ENCODE measurements at places on chromosomes 5 and 9. TPM values are rescaled to one million over a fixed set of nuclear protein-coding genes. Genes with fewer than 3 reads are reported as not detected.

GRCh38 chr9:127837346-127837745 is 17.1 kb downstream of the ENG start:
- DNase-seq: no peak
- peaks cover 44% of the 10 kb centered on the region for H3K4me1 ChIP-seq
- H3K27me3 ChIP-seq: no peaks in the 10 kb centered on the region
- H3K4me3 ChIP-seq: no peak overlapping the region

DNA sequence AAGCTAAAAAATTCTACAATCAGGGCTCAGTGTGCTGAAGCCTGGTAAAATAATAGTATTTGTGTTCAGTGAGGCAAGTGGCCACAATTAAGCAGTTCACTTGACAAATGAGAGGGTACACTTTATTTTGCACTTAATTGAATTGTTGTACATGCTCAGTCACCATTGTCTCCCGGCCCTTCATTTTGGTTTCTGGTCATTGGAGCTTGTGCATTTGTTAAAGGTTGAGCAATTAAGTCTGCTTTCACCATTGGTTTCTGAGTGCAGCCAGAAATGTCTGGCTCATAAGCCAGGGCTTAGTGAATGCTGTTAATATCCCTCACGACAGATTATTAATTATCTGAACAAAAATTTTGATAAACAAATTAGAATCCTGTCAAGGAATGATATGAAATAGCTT is 89.6 kb downstream of the PRDM6 start:
- no peak overlapping the region for H3K4me3 ChIP-seq
- H3K36me3 ChIP-seq: no peaks in the 10 kb centered on the region
- H3K27me3 ChIP-seq: no peaks in the 10 kb centered on the region
- DNase-seq: no peak

The STK32A gene
- total RNA-seq: not detected

The PTPN3 gene
- 7.9 TPM for total RNA-seq

- no peaks in the 10 kb centered on the region for H3K27me3 ChIP-seq
- DNase-seq: no peak
- H3K36me3 ChIP-seq: no peaks in the 10 kb centered on the region
- H3K4me1 ChIP-seq: no peaks in the 10 kb centered on the region
Measured at GRCh38 chr5:61177070-61177469, 14.8 kb upstream of the SMIM15 start.

- no peak overlapping the region for H3K4me3 ChIP-seq
- H3K27me3 ChIP-seq: no peaks in the 10 kb centered on the region
- peaks cover 12% of the 10 kb centered on the region for H3K4me1 ChIP-seq
- peak overlapping the region; percentile 28 for H3K27ac ChIP-seq
- DNase-seq: no peak
Measured at GRCh38 chr5:134609232-134609851, 23.3 kb downstream of the SAR1B start.

The PCDHA1 gene
- total RNA-seq: not detected

GRCh38 chr5:142263346-142263745 is 61.5 kb downstream of the SPRY4 start:
- no peak overlapping the region for H3K27ac ChIP-seq
- H3K4me3 ChIP-seq: no peak overlapping the region
- H3K36me3 ChIP-seq: no peaks in the 10 kb centered on the region

DNA sequence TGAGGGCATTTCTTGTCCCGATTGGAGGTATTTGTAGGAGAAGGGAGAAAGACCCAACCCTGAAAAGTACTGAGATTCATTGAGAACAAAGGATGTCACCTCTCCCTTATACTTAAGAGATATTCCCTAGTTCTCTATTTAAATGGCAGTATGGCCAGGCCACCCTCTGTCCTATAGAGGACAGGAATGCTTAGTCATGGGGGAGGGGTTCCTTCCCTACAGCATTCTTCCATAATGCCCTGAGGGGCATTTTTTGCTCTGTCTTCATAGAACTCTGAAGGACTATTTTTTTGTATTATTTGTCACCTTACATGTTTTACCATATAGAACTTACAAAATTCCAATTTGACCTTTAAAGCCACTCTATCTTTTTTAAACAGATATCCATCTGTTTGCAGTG is 176.3 kb downstream of the TMEM161B start:
- no peak overlapping the region for H3K27ac ChIP-seq
- H3K4me1 ChIP-seq: no peaks in the 10 kb centered on the region
- no peak overlapping the region for H3K4me3 ChIP-seq
- H3K36me3 ChIP-seq: no peaks in the 10 kb centered on the region
- H3K27me3 ChIP-seq: no peaks in the 10 kb centered on the region

The TAF11L4 gene
- total RNA-seq: not detected

The CDKN2A gene
- 4.2 TPM for total RNA-seq

The SPATA31D1 gene
- total RNA-seq: not detected

DNA sequence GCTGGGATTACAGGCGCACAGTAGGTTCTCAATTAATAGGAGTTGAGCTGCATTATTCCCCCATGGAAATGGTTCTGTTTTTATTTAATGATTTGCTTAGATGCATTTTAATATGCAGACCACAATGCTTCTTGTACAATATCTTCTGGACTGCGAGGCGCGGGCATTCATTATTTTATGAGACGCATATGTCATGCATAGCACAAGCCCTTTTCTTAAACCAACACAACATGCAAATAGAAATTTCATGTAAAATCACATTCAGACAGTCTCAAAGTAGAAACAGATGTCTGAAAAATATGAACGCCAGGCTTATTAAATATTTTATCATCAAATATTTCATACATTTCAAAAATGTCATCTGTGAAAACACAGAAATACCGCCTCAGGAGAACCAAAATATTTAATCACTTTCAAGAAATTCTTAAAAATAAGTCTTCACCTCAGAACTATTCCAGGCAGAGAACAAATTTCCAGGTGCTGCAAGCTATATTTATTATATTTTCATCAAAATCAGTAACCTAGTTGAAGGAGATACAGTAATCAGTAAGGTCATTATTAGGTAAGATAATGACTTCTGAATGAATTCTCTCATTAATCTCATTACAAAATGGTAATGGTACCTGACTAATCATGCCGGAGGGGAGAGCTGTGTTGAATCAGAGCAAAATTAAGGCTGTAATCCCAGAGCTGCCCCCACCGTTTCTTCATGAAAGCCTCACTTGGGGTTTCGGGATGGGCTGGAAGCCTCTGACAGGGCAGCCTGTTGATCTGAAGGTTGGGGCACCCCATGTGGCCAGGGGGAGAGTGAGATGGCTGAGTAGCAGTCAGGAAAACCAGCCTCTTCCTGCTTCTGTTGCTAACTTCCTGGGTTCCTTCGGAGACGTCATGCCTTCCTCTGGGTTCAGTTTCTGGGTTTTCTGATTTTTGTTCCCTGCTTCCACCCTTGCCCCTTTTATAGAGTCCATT is 133.9 kb upstream of the ZNF618 start:
- H3K4me1 ChIP-seq: no peaks in the 10 kb centered on the region
- H3K27ac ChIP-seq: no peak overlapping the region
- H3K36me3 ChIP-seq: no peaks in the 10 kb centered on the region
- DNase-seq: no peak
- H3K27me3 ChIP-seq: no peaks in the 10 kb centered on the region
- no peak overlapping the region for H3K4me3 ChIP-seq

- H3K27me3 ChIP-seq: peaks cover 11% of the 10 kb centered on the region
- H3K4me1 ChIP-seq: peaks cover 6% of the 10 kb centered on the region
- DNase-seq: no peak
- no peak overlapping the region for H3K27ac ChIP-seq
- no peaks in the 10 kb centered on the region for H3K36me3 ChIP-seq
Measured at GRCh38 chr9:114011313-114011712, 66.8 kb downstream of the AMBP start.

GRCh38 chr5:71939452-71940230 is 167.6 kb upstream of the MAP1B start:
- no peaks in the 10 kb centered on the region for H3K36me3 ChIP-seq
- H3K27me3 ChIP-seq: no peaks in the 10 kb centered on the region
- DNase-seq: no peak
- no peak overlapping the region for H3K4me3 ChIP-seq
- H3K27ac ChIP-seq: no peak overlapping the region

The IL31RA gene
- total RNA-seq: not detected

DNA sequence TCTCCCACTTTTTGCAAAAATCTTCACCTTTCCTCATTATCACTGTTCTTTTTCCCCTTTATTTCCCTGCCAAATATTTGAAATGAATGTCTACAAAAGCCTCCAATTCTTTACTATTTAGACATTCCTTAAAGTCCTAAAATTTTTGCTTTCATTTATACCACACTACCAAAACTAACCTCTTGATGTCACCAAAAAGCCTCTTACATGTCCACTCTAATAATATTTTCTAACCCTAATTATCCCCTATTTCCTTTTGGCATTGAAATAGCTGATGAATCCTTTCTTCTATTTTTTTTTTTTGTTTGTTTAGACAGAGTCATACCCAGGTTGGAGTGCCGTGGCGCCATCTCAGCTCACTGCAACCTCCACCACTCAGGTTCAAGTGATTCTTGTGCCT is 32.3 kb upstream of the NRG2 start:
- H3K4me1 ChIP-seq: no peaks in the 10 kb centered on the region
- H3K27ac ChIP-seq: no peak overlapping the region
- H3K4me3 ChIP-seq: no peak overlapping the region
- H3K36me3 ChIP-seq: no peaks in the 10 kb centered on the region
- H3K27me3 ChIP-seq: no peaks in the 10 kb centered on the region
- DNase-seq: no peak

The GTF3C5 gene
- total RNA-seq: 66.9 TPM

The MSMP gene
- total RNA-seq: 0.24 TPM

GRCh38 chr5:154236011-154236410 is 45.5 kb downstream of the GALNT10 start:
- no peak overlapping the region for H3K4me3 ChIP-seq
- H3K36me3 ChIP-seq: no peaks in the 10 kb centered on the region
- H3K27me3 ChIP-seq: no peaks in the 10 kb centered on the region

The ABCA1 gene
- total RNA-seq: 40.0 TPM

The MEIKIN gene
- not detected for total RNA-seq

The TMEM174 gene
- total RNA-seq: not detected
